ENCODE measurements at places on chromosomes 4 and X.

DNA sequence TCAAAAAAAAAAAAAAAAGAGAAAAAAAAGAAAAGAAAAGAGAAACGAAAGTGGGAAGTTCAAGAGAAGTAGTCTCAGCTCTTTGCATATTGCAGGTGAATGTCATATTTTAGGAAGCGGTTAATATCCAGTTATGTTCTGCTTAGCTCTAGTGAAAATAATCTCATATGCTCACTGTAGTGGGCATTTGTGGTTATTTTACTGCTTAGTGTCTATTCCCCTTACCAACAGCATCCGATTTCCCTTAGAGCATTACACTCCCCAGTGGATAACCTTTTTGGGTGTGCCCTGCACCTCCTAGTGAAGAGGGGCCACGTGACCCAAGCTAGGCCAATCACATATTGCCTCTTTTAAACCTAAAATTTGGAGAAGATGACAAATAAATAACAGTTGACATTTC, 111.2 kb upstream of the ZNF827 start:
- no peak for DNase-seq

DNA sequence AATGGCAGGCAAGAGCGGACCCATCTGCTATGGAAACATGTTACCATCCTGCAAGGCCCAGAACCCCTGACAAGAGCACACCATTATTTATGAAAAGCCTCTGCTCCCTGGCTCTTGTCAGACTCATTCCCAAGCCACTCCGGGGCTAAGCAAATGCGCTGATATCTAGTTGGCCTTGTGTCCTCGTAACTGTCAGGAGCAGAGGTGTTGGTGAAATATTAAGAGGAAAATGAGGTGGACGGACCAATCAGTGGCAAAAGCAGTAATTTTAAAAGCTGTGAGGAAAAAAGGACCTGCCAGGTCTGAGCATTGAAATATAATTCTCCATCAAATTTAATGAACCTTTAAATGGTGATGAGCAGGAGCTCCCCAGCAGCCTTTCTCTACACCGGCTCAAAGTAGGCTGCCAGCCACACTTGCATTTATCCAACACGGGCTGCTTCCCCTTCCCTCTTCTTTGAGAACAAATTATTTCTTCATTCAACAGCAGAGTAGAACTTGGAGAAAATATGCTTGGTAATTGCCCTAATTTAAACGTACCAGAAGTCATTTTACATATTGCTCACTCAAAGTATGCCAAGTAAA, 214.3 kb downstream of the RASL11B start:
- no peak for DNase-seq

DNA sequence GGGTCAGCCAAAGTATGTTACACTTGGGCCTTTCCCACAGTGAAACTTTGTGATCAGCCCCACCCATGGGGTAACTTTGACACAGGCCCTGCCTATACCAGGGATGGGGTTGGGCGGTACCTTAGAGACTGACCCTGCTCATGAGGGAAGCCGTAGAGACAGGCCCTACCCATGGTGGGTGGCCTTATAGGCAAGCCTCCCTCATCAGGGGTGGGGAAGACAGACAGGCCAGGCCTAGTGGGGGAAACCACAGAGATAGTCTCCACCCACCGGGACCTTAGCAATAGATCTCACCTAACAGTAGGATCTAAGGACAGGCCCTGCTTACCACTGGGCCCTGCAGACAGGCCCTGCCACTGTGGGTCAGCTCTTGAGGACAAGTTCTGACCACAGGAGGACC, 6.8 kb downstream of the PLP2 start:
- DNase-seq, result no peak

GRCh38 chrX:101025126-101025525, 26.8 kb downstream of the TRMT2B start:
- no peak for DNase-seq

DNA sequence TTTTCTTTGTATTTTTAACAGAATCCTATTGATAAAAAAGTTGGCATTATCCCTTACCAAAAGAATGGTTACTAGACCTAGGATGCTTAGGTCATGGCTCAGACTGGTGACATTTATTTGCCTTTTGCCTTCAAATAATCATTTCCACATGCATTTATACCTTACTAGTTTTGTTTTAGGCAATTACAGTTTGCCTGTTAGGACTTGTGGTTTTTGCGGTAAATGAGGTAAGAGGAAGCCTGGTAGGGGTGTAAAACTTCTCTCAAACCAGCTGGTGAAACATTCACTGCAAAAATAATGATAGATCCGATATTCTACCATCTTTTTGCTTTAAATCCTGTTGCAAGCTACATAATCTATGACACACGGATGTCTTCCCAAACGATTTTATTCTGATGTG, 12.1 kb downstream of the LAMP2 start:
- no peak for DNase-seq

DNA sequence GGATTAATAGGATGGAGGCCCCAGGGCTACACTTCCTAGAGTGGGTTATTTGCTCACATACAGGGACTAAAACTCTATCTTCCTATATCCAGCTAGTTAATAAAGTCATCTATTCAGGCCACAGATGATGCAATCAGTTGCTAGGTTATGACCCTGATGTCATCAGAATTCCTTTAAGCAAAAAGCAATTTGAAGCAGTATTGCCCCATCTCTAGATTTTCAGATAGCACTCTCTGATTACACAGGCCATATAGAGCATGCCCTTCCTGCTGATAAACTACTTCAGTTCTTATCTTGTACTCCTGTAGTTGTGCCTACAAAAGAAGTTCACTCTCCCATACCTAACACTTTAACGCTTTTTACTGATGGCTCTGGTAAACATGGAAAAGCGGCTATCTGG, 84.8 kb downstream of the TMEM144 start:
- no peak for DNase-seq

- DNase-seq, result no peak
These were observed 490.2 kb upstream of the BOD1L1 start for GRCh38 chr4:14117575-14118238.

DNA sequence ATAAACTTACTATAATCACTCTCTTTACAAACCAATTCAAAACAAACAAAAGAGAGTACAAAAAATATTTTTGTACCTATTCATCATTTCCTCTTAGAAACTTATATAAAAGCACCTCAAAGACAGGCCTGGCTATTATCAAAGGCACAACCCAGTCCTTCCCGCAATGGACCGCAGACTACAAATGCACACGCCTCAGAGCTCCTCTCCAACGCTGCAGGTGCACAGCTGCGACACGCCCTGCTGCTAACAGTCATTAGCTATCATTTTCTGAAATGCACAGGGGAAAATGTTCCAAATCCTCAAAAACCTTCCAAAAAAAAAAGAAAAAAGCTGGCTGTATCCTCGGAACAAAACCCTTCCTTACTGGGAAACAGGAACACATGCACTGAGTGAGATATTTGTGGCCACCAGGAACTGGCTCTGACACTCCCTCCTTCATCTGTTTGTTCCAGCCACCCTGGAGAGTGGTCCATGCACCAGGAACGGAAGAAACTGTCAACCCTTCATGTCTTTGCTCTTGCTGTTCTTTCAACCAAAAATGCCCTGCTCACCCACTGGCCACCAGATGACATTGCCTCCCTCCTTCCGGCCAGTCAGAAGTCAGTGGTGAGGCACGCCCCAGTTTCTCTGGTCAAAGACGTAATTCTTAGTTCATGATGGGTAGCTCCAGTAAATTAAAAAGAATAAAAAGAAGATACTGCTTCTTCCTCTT, 16.7 kb downstream of the IRF2 start:
- DNase-seq, result no peak

DNA sequence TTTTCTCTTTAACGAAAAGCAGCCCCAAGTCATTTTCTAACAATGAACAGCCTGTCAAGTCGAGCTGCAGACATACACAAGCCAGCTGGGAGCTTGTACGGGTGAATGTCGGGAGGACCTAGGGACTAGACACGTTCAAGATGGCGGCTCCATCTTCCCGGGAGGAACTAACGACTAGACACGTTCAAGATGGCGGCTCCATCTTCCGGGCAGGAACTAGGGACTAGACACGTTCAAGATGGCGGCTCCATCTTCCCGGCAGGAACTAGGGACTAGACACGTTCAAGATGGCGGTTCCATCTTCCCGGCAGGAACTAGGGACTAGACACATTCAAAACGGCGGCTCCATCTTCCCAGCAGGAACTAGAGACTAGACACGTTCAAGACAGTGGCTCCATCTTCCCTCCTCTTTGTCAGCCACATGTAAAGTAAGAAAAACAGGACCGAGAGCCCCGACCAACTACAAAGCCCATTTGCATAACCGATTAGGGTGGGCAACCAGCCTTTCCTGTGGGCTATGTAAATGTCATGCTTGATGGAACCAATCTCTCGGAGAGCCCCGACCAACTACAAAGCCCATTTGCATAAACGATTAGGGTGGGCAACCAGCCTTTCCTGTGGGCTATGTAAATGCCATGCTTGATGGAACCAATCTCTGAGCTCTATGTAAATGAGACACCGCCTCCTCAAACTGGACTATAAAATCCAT, 175.5 kb downstream of the DHRSX start:
- peak; percentile 12 for DNase-seq

GRCh38 chrX:17563076-17563475, 174.2 kb upstream of the SCML1 start:
- DNase-seq, result no peak

DNA sequence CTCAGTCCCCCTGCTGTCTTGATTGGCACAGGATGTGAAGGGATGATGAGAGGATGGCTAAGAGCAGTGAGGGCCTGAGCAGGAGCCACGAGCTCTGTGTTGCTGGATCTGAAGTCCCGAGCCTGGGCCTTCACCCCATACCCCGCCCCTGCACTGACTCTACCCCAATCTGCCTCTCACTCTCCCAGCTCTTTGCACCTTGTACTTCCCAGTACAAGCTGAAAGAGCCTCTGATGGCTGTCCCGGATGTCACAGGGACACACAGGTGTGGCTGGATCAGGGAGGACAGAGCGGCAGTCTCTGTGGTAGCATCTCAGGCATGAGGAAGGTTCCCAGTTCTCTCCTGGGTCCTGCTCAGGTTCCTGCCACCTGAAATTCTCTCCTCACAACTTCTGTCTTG, 103.6 kb downstream of the CHIC2 start:
- DNase-seq, result no peak

DNA sequence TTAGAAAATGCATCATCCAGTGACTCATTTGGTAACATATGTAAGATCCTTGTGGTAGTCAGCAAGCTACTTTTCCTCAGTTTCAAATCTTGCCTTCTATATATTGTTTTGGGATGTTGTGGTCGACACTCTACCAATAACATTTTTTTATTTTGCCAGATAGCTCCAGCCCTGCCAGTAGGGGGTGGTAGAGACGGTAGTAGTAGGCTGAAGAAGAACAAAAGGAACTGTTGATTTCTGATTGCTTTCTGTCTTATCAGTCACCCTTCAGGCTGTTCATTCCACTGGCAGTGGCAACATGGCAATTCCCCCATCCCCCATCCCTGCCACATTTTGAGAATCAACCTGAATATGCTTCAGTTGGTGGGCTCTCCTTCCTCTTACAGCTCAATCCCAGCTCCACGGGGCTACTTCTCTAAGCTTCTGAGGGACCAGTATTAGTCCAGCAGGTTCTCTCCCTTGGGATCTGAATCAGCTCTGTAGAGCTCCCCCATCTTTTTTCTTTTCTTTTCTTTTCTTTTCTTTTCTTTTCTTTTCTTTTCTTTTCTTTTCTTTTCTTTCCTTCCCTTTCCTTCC, 171.5 kb upstream of the VEGFC start:
- DNase-seq, result no peak

- no peak for DNase-seq
These were observed 250.0 kb downstream of the ARHGAP24 start for GRCh38 chr4:85724791-85725563.

DNA sequence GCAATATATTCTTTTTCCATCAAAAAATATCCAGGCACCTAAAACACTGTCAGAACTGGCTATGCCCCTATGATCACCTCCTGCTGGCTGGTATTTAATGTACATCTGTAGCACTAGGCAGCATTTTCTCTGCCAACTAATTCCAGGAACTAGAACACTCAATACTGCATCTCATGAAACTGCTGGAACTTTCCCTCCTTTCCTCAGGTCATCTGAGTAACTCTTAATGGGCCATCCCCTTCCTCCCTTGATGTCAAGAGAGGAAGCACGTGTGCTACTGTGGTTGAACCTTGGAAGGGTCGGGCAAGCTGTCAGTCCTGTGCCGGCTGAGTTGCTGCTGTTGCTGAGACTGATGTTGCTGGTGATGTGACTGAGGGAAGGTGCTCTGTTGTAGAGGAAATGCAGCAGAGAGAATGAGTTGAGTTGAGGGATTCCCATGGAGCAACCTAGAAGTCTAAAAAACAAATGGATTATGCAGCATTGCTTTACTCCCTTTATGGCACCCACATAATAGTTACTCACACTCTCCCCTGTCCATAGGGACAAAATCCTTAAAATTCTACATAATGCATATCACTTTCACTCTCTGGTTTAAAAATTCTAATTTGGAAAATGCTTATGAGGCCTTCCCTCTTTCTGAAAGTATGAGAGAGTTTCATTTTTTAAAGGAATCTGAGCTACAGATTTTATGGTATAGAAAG, 39.5 kb downstream of the TMEM165 start:
- peak; percentile 8 for DNase-seq

Data from stimulated activated CD4-positive, alpha-beta T cell treated with anti-CD3 and anti-CD28 coated beads, Interleukin-15, amount 100 ng/mL, for 48 hours (primary cell).